ENCODE measurements at places on chromosomes 7 and 10.

DNA sequence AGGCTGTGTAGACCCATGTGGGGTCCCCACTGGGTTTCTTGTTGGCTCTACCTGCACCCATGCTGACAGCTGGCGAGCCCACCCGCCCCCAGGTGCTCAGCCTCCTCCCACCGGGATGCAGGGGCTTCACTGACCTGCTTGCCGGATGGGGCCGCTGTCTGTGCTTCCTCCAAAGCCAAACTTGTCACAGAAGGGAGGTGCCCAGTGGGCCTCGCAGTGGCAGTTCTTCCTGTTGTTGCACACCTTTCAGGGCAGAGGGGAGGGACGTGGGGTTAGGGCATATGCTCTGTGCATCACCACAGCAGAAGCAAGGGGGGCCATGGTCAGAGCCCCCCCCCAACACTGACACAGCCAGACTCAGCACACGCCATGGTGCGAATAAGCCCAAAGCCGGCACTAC lies 146.5 kb downstream of the FANK1 start:
- no peak for DNase-seq

DNA sequence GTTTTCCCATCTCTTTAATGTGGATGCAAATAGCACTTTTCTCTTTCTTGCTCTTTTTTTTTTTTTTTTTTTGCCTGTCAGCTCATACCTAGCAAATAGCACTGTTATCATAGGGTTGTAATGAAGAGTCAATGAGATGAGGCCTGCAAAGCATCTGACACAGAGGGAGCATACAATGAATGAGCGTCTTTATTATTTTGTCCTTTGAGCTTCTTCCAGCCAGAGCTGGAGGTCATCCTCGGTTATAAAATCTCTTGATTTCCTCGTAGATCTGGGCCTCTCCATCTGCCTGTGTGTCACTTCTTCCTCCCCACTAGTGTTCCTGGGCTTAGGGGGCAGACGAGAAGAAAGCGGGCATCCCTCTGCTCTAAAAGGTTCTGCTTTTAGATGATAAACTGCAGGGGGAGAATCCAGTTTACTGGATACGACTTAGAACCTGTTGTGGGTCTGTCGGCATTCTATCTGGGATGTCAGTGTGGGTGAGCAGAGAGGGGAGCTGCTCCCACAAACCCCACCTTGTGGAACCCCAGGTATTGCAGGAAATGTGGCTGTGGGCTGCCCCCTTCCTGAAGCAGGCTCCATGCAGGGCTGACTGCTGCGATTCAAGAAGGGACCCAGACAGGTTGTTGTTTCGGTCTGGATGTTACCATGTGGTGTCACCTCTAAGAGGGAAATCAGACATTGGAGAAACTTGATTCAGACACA lies 135.8 kb upstream of the GPR26 start:
- no peak for DNase-seq

DNA sequence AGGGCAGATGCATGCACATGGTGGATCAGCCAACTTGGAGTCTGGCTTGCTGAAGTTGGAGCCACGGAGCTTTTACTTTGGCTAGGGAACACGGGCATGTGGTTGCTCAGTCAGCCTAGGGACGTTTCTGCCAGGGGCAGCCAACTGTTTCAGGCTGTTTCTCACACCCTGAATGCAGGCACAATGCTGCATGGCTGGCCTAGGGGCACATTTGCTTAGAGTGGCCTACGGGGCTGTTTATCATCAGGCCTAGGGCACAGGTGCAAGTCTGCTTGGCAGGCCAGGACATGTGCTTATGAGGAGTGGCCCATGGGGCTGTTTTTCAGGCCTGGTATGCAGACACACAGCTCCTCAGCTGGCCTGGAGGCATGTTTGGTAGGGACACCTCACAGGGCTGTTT lies 107.4 kb downstream of the GSAP start:
- DNase-seq, result no peak

DNA sequence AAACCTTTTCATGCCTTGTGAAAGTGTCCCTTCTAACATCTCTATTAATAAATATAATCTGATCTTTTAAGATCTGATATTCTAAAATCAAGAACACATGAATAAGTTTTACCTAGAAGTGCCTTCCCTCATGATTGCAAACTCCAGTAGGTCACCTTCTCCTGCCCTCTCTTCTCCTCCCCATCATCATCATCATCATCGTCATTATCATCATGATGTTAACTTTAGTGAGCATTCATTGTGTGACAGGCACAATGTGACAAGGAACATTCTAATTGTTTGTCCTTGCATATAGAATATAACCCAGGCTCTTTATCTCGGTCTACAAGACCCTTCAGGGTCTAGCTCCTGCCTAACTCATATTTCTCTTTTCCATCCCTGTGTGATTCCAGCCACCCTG lies 51.7 kb downstream of the CUBN start:
- no peak for DNase-seq

- DNase-seq, result no peak
Measured at GRCh38 chr10:125154529-125154928, 5.8 kb downstream of the CTBP2 start.

DNA sequence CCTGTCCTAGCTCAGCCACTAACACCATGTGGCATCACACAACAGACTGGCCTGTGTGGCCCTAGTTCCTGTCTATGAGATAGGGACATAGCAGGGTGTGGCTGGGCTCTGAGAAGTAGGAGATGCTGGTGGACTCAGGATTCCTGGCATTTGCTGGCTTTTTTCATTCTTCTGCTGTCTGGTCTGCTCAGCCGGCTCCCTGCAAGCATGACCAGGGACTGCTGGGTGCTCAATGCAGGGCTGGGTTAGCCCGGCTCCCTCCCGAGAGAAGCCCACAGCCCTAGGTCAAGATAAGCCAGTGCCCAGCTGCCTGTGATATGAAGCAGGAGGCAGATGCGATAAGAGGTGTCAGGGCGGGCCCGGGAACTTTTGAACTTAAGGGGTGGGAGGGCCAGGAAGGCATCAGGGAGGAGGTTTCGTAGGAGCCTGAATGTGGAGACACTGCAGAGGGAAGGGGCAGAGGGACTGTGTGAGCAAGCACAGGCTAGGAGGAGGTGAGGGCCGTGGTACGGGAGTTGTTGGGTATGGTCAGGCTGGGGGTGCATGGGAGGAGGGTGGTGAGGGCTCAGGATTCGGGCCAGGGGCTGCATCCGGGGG lies 3.5 kb downstream of the AQP1 start:
- no peak for DNase-seq

GRCh38 chr7:123995617-123996326 lies 37.1 kb downstream of the TMEM229A start:
- no peak for DNase-seq

DNA sequence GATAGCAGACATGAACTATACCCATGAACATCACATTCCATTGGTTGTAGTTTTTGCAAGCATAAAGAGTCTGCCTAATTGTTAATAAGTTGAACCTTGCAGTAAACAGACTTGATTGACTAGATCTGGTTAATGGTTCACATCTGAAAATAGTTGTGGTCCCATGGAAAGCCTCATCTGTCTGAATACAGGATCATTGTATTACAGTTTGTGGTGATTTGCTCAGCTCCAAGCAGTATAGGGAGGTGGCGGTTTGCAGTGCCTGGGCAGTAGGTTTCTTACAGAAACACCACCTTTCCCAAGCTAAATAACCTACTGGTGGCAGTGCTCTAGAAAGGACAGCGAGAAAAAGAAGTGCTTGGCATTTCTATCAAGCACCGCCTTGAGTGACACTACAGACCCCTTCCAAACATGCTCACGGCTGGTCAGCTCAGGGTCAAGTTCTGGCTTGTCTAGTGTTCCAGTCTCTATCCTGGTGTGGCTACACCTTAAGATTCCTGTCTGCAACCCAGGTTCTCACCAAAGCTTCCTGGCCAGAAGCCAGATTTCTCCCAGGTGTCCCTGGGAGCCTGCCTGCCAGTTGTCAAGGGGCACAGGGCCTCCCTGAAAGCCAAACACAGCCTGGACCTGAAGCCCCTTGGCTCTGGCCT lies 119.9 kb downstream of the FANK1 start:
- no peak for DNase-seq

DNA sequence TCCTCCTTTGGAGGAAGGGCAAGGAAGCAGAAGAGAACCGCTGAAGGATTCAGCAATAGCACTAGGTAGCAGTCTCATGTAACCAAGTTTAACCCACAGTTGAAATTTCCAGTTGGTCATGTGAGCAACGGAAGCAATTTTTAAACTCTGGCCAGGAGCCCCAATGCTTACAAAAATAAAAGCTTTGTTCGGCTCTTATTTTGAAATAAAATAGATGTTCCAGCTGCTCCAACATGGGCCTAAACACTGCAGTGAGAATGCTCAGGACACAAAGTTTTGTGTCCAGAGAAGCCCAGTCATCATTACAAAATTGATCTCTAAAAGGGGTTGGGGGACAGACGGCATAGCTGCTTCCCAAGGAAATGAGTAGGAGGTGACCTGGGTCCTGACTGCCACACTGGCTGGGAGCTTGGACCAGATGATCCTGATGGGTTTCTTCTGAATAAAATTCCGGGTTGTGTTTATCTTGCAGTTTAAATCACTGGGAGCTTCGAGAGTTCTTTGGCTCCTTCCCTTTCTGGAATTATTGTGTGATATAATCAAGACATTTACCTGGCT lies 452 bp upstream of the TMEM140 start:
- DNase-seq, result no peak

DNA sequence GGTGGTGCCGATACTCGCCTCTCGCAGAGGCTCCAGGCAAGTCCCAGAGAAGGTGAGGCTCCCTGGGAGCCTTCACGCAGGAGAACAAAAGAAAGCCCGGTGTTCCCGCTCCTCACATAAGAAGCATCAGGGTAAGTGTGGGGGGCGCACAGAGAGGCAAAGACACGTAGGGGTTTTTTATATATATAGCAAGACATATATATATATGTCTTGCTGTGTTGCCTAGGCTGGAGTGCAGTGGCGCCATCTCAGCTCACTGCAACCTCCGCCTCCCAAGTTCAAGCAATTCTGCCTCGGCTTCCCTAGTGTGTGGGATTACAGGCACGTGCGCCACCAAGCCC lies 61.3 kb downstream of the PDIA4 start:
- no peak for DNase-seq

- no peak for DNase-seq
Measured at GRCh38 chr7:134557391-134557790, 8.5 kb downstream of the AKR1B15 start.

GRCh38 chr7:135690566-135690965 lies 28.3 kb downstream of the STMP1 start:
- no peak for DNase-seq

DNA sequence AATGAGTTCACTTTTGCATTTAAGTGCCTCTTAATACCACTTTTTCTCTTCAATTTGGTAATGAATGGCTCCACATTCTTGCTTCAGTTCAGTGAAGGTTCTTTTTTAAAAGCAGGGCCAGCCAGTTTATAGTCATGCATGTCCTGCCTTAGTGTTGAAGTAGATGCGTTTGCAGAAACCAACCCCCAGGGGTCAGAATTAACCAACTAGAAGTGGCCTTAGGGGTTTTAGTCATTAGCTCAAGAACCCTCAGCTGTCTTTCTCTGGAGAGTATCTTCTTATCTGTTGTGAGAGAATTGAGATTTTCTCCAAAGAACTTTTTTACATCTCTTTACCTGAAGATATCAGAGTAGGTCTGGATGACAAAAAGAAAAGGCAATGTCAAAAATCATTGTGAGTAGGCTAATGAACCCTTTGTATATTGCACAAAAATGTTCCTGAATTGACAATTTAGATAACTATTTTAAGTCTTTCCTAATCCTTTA lies 82.2 kb downstream of the PIK3CG start:
- DNase-seq, result no peak

GRCh38 chr7:81420526-81421226 lies 349.2 kb downstream of the HGF start:
- DNase-seq, result no peak

DNA sequence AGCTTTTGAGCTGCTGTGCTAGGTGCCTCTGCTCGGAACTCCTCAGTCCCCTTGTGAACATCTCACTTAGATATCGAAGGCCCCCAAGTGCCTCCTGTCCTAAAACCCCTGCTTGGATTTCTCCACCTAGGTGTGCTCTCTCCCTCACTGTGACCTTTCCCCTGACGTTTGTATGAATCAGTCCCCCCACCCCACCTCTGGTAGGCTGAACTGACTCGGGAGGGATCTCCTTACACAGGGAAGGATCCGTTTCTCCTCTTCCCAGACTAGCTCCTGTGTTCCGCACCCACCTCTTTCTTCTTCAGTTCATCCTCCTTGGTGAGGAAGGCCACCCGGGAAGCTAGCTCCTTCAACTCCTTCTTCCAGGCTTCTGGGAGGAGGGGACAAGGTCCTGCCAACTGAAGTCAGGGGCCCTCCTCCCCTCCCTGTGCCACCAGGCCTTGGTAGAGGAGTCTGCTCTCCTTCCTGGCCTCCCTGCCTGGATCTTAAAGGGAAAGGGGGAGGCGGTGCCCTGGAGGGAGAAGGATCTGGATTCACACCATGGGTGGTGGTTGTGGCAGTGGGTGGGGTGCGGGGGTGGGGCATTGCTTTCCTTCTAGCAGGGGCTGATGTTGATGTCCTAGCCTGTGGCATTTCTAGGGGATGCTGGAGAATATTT lies 6.8 kb downstream of the TBATA start:
- no peak for DNase-seq

DNA sequence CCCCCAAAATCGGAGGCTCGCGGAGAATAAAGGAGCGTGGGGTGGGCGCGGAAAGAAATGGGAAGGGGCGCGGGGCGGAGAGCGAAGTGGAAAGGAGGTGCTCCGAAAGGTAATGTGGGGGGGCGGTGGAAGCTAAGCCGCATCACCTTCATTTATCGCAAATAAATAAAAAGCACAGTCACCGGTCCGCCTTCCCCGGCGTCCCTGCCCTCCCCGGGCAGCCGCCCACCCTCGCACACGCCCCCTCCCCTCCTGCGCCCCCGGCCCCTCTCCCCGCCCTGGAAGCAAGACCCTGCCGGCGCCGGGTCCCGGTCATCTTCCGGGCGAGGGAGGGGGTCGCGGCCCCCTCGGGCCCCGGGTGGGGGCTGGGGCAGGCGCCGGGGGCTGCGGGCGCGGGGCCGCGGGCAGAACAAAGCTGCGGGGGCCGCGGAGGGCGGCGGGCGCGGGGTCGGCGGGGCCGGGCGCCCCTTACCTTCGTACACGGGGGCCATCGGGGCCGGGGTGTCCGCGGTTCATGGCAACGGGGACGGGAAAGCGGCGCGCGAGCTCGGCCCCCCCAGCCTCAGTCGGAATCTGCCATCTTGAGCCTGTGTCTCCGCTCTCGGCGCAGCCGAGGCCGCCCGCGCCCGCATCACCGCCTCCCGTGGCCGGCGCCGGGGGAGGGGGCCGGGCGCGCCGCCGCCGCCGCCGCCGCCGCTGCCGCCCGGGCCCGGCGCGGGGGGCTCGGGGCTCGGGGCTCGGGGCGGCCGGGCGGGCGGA lies 486 bp downstream of the HIPK2 start:
- peak; percentile 19 for DNase-seq

DNA sequence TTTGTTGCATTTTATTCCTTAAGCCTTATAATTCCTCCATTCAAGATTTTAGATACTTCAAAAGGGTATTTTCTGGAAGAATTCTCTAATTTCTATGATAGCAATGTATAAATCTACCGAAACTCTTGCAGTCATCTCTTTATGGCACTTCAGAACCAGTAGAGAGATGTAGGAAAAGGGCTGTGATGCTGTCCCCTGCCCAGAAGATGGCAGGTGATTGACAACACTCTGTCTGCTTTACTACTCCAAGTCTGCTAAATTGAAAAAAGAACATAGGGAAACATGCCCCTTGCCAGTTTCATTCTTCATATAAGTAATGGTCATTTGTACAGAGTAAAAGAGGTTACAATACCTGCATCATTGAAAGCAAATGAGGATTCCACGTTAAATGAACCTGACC lies 5.1 kb downstream of the TCTN3 start:
- no peak for DNase-seq

- no peak for DNase-seq
Measured at GRCh38 chr7:21500117-21500832, 42.6 kb upstream of the DNAH11 start.

GRCh38 chr7:2869981-2870380 lies 25.9 kb upstream of the GNA12 start:
- no peak for DNase-seq

All from activated naive CD4-positive, alpha-beta T cell (primary cell).